ENCODE measurements at places on chromosomes 16 and 17.

- no peak for DNase-seq
Observed at GRCh38 chr17:80422276-80422675, 7.3 kb downstream of the ENDOV start.

DNA sequence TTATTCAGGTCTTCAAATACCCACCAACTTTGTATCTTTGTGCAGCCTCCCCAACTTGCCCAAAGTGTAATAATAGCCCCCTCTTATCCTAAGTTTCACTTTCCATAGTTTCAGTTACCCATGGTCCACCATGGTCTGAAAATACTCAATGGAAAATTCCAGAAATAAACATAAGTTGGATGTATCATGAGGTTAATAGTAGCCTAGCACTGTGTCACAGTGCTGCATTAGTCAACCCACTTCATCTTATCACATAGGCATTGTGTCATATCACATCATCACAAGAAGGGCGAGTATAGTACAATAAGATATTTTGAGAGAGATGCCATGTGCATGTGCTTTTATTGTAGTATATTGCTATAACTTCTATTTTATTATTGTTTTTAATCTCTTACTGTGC is 21.9 kb downstream of the OMG start:
- DNase-seq = no peak

- DNase-seq = no peak
Observed at GRCh38 chr17:16243385-16243784, 26.4 kb downstream of the PIGL start.

DNA sequence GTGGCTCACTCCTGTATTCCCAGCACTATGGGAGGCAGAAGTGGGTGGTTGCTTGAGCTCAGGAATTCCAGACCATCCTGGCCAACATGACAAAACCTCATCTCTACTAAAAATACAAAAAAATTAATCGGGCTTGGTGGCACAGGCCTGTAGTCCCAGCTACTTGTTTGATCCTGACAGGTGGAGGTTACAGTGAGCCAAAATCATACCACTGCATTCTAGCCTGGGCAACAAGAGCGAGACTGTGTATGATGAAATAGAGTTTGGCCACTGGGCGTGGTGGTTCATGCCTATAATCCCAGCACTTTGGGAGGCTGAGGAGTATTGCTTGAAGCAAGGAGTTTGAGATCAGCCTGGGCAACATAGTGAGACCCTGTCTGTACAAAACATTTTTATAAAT is 173.3 kb downstream of the TANC2 start:
- no peak for DNase-seq

- no peak for DNase-seq
Observed at GRCh38 chr17:51078009-51078592, 42.6 kb downstream of the SPAG9 start.

- no peak for DNase-seq
Observed at GRCh38 chr17:65365169-65365568, 196.3 kb downstream of the AXIN2 start.
